ENCODE measurements at places on chromosomes 5 and 9.

DNA sequence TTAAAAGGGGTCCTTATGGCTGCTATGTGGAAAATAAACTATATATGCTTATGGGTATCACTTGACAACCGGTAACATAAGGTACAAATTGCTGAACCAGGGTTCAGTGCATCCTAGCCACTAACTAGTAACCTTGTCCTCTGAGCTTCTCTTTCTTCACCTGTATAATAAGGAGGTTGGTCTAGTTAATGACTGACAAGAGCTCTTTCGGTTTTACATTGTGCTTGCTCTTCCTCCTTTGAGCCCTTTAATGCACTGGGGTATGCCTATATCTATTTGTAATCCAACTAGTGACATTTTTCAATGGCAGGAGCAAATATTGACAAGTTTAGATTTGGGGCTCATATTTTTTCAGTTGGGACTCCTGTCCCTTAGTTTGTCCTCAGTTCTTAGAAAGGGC, 66.1 kb downstream of the NPR3 start:
- DNase-seq = no peak

- DNase-seq = no peak
Observed at GRCh38 chr9:81598123-81598497, 91.2 kb downstream of the TLE1 start.

GRCh38 chr5:171706736-171707441, 78.7 kb upstream of the SMIM23 start:
- DNase-seq = no peak

DNA sequence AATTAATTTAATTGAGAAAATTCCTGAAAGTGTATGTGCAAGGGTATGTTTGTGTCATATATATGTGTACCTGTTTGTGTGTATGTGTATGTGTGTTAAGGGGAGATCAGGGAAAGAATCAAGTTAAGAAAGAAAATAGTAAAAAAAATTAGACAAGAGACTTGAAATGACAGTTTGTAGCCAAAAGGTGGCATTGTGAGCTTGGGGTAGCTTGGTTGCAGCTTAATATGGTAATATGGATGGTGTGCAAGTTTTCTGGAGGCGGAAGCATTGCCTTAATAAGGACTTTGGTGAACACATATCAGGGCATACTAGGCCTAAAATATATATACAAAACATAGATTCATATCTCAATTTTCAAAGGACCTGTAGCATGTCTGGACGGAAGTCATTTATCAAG, 129.9 kb downstream of the INSYN2B start:
- no peak for DNase-seq

Measured in GM04504 (cell line).